CD4-positive, alpha-beta T cell (primary cell): ENCODE measurements at places on chromosomes 4 and X. TPM values are rescaled to one million over a fixed set of nuclear protein-coding genes. Genes with fewer than 3 reads are reported as not detected.

GRCh38 chr4:961351-962230, 11.8 kb downstream of the DGKQ start:
- H3K4me3 ChIP-seq, result no peak overlapping the region
- H3K4me1 ChIP-seq, result no peaks in the 10 kb centered on the region
- H3K27ac ChIP-seq, result no peak overlapping the region

GRCh38 chr4:146975527-146975926, 29.9 kb upstream of the TTC29 start:
- no peaks in the 10 kb centered on the region for H3K4me1 ChIP-seq
- DNase-seq, result no peak
- no peak overlapping the region for H3K4me3 ChIP-seq
- H3K36me3 ChIP-seq, result no peaks in the 10 kb centered on the region
- no peak overlapping the region for H3K27ac ChIP-seq

- H3K27me3 ChIP-seq, result no peaks in the 10 kb centered on the region
- H3K36me3 ChIP-seq, result peaks cover 37% of the 10 kb centered on the region
- H3K4me1 ChIP-seq, result peaks cover 61% of the 10 kb centered on the region
- DNase-seq, result peak; percentile 85
- peak within 1 kb of the TSS; percentile 52 for H3K4me3 ChIP-seq
- H3K27ac ChIP-seq, result peak within 1 kb of the TSS; percentile 69
Measured at GRCh38 chrX:154443992-154444754, at the start of gene FAM50A. FAM50A (plus strand) TSS chrX:154444141; CDS start chrX:154444236, 95 bp downstream.

SUPT20HL1 gene
- total RNA-seq, result not detected

SLC10A4 gene
- total RNA-seq, result not detected
